ENCODE measurements at places on chromosomes 16 and 17.

GRCh38 chr17:54834086-54834485, 66.6 kb upstream of the TOM1L1 start:
- no peak for DNase-seq

GRCh38 chr17:59287891-59288290, 43.6 kb upstream of the YPEL2 start:
- DNase-seq = no peak

GRCh38 chr16:69286941-69287713, 24.0 kb upstream of the VPS4A start:
- peak; percentile 27 for DNase-seq

- DNase-seq = no peak
These were observed 6.1 kb downstream of the ZP2 start for GRCh38 chr16:21205303-21205702.

DNA sequence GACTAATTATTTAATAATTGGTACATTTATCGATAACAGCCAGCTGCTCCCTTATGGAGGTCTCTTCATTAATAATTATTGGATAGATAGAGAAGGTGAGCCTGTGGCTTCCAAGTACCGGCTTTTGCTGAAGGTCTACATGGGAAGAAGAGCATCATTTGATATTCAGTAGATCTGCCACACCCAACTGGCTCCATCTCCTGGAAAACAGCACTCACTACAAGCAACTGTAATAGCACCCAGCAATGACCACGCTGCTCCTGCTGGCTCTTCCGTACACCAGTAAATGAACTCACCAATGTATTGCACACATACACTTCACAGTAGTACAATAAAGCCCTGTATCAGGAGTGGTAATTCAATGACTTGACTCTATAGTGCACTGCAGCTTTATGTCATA, 19.5 kb downstream of the MARVELD3 start:
- DNase-seq = no peak

GRCh38 chr16:47016700-47017133, 43.2 kb upstream of the DNAJA2 start:
- DNase-seq = no peak

- no peak for DNase-seq
These were observed 12.9 kb downstream of the AARS1 start for GRCh38 chr16:70276392-70276791.

GRCh38 chr17:70535986-70536385, 366.7 kb downstream of the KCNJ2 start:
- DNase-seq = no peak

- no peak for DNase-seq
These were observed 7.3 kb downstream of the TADA2A start for GRCh38 chr17:37413875-37414519.
